Chondrocyte (in vitro differentiated cells): ENCODE measurements at places on chromosomes 3 and 15. TPM values are rescaled to one million over a fixed set of nuclear protein-coding genes. Genes with fewer than 3 reads are reported as not detected.

The ANXA2 gene
- total RNA-seq = 2,649 to 2,819 TPM (median 2,779 TPM) in 3 replicates

The PLAAT1 gene
- 0.80 to 2.4 TPM (median 1.6 TPM) in 3 replicates for total RNA-seq

DNA sequence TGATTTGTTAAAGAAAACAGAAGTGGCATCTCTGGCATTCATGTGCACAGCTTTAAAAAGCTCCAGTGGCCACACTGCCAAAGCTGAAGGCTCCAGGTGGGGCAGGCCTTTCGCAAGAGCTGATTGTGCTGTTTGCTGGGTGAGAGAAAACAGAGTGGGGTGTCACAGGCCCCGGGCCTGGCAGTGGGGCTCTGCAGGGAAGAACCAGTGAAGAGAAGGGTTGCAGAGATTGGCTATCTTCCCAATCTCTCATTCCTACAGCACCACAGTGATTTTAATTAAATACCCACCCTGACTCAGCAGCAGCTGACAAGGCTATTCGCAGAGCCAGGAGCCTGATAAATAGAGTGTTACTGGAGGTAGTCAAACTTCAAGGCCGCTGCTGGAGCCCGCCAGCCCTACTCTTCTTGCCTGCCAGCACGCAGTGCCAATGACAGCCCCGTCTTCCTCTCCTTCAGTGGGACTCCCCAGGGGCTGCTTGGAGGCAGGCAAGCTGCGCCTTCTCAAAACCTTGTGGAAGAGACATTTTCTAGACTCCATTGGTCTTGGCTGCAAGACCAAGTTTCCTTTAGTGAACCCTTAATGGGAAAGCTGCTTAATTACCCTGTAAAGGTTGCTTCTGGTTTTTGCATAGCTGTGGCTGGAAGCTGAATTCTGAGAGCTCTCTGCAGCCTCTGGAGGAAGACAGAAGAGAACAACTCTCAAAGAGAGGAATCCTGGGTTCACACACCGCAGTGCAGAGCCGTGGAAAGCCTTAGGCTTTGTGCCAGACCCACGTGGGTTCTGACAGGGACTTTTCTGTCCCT lies 225.8 kb upstream of the SLCO3A1 start:
- no peak for DNase-seq

The RBPMS2 gene
- total RNA-seq = 1.8 to 6.0 TPM (median 4.7 TPM) in 3 replicates

DNA sequence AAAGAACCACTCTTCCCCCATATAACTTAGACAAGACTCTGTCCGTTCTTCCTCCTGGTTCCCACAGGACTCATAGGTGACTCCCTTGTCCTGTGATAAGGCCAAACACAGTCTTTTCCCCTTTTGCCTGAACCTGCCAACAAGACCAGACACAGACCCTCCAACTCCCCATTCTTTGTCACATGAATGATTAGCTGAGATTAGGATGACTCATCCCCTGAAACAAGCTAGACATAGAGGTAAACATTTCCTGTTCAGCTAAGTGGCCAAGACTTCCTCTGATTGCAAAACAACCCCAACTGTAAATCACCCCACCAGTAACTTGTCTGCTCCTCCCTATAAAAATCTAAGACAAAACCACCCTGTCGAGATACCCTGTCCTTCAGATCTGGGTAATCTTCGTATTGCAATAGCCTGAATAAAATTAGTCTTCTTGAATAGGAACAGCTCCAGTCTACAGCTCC lies 11.4 kb upstream of the HTR3E start:
- DNase-seq = no peak

The MUC20 gene
- total RNA-seq = 2.2 to 8.4 TPM (median 3.0 TPM) in 3 replicates

DNA sequence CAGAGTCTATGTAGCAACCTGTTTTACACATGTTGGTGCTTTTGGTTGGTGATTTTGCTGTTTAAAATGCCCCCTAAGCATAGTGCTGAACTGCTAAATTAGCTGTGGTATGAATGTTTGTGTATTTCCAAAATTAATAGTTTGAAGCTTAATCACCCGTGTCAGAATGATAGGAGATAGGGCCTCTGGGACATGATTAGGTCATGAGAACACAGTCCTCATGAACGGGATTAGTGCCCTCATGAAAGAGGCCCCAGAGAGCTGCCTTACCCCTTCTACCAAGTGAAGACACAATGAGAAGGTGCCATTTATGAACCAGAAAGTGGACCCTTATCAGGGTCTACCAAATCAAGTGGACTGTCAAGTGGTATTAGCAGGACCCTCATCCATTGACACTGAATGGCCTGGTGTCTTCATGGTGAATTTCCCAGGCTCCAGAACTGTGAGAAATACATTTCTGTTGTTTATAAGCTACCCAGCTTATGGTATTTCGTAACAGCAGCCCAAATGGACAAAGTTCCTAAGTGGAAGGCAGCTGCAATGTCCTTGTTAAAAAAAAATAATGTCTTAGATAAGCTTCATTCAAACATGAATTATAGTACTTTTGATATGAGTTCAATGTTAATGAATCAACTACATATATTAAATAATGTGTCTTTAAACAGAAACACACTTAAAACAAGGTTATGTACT lies 37.7 kb upstream of the FRMD4B start:
- DNase-seq = no peak

The LXN gene
- total RNA-seq = 3.3 to 6.3 TPM (median 3.4 TPM) in 3 replicates

DNA sequence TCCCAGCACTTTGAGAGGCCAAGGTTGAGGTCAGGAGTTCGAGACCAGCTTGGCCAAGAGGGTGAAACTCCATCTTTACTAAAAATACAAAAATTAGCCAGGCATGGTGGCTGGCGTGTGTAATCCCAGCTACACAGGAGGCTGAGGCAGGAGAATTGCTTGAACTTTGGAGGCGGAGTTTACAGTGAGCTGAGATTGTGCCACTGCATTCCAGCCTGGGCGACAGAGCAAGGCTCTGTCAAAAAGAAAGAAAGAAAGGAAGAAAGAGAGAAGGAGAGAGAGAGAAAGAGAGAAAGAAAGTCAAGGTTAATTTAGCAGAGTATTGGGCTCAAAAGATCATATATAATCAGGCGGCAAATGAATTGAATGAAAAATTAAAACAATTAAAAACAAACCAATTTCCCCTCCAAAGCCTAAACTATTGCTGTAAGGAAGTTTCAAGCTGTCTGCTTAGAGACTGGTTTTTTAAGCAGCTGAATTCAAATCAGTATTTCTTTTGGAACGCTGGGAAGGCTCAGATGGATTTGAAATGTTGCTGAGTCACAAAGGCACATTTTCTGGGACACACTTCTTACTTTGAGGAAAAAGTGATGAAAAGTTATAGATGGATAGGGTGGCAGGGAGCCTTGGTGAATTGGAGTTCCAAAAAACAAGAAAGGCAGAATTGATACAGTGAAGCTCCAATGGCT lies 81.3 kb upstream of the BHLHE40 start:
- no peak for DNase-seq

GRCh38 chr3:188209740-188210139 lies 55.8 kb downstream of the LPP start:
- DNase-seq = no peak

GRCh38 chr3:132404276-132404675 lies 13.0 kb upstream of the DNAJC13 start:
- no peak for DNase-seq

- DNase-seq = no peak
These were observed 68.7 kb downstream of the LRTM1 start for GRCh38 chr3:54859184-54859583.

The NOX5 gene
- total RNA-seq = not detected in 3 replicates

The CAND2 gene
- total RNA-seq = 11.3 to 15.7 TPM (median 12.0 TPM) in 3 replicates

DNA sequence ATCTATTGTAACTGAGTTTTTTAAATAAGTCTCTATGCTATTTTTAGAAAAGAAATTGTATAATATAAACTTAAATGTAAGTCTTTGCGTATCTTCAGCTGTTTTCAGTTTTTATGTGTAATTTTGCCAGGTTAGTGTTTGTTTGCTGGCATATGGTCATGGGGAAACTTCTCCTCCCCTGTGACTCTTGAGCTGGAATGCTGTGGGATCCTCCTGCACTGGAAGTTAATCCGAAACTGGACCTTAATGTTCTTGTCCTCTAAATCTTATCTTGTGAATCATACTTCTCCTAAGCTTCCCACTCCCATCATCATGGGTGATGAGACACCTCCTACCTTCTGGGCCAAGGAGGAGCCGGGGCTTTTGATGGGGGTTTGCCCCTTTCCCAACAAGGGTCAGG lies 52.4 kb upstream of the CHST2 start:
- no peak for DNase-seq

The CMTM6 gene
- total RNA-seq = 51.8 to 59.0 TPM (median 54.0 TPM) in 3 replicates

The HIGD2B gene
- total RNA-seq = not detected in 3 replicates

The SELENOT gene
- total RNA-seq = 70.5 to 83.8 TPM (median 79.1 TPM) in 3 replicates

DNA sequence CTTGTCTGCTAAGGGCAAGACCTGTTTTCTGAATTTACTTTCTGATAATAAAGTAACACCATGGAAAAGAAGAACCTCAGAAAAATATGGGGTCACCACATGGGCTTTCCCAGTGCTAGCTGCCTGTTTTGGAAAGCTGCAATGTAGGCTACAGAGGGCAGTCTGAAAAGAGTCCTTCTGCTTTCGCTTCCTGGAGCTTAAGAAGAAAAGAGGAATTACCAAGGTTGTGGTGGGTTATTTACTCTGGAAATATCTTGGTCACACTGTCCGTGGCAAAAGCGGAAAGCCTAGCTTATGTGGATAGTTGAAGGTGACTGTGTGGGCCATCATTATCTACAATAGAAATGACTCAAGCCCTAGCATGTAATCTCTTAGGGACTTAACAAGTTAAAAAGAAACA lies 31.7 kb upstream of the IP6K2 start:
- no peak for DNase-seq

GRCh38 chr3:120622870-120623726 lies 27.0 kb downstream of the NDUFB4 start:
- no peak for DNase-seq

GRCh38 chr3:187104933-187105332 lies 34.4 kb downstream of the RPL39L start:
- no peak for DNase-seq

The FES gene
- total RNA-seq = 2.4 to 2.7 TPM (median 2.4 TPM) in 3 replicates

- DNase-seq = no peak
These were observed 134.0 kb downstream of the FHIT start for GRCh38 chr3:61117045-61117898.

GRCh38 chr15:67091980-67092677 lies 26.7 kb downstream of the SMAD3 start:
- no peak for DNase-seq

DNA sequence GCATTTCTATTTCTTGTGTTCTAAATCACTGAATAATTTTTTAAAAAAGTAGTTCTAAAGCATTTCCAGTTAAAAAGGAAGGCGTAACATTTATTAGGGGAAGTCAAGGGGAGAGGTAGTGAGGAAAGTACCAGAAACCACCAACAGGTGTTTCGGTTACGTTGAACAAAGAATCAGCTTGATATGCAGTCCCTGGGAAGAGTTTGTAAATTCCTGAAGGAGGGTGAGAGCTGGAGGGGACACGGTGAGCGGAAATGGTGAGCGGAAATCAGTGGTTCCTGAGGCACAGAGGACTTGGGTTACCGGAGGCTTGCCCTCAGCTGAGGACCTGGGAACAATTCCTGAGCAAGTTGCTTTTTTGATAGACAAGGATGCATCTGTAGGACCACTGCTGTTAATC lies 17.8 kb downstream of the MAP2K1 start:
- no peak for DNase-seq

The AGBL1 gene
- not detected in 3 replicates for total RNA-seq

GRCh38 chr15:78507831-78508160 lies 419 bp downstream of the HYKK start:
- DNase-seq = no peak

DNA sequence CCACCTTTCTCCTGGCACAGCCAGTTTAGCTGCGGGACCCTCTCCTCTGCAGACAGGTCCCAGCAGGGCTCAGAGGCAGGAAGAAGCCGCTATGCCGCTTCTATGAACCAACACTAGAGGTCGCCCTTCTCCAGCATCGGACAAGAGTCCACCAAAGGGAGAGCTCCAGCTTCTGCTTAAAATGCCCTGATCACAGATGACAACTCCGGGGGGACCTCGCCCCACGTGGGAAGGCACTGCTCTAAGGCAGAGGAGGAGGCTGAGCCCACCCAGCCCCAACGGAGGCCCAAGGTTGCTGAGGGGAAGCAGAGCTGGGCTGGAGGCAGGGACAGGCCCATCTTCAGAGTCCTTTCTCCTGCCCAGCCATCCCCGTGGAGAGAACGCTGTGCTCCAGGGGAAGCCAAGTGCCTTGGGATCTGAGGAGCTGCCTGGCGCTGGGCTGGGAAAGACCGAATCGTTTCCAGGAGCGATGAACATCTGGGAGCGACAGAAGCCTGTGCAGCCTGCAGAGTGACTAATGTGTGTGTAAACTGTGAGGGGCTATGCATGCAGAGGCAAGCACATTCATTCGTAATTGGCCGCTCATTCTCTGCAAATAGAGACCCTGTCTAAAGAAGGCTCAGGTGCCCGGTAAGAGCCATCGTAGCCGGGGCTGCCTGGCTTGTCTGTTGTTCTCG lies 43.5 kb upstream of the BDH1 start:
- DNase-seq = no peak

- no peak for DNase-seq
These were observed 35.7 kb downstream of the ATG7 start for GRCh38 chr3:11307830-11308432.

The ITPKA gene
- 0.32 to 0.36 TPM in 2 of 3 replicates, not detected in the other for total RNA-seq

DNA sequence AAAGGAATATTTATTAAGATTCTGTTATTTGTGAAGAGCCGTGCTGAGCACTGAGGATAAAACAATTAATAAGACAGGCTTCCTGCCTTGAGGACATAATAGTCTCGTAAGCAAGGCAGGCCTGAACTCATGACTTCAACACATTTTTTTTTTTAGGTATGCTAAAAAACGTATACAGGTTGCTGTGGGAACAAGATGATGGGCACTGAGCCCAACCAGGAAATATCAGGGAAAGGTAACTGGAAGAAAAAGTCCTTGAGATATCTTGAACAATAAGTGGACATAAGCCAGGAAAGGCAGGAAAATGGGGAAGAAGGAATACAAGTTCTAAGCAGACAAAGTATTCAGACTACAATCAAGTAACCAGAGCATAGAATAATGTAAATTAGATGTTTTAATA lies 26.1 kb downstream of the CERS3 start:
- no peak for DNase-seq

- DNase-seq = no peak
These were observed 34.7 kb downstream of the RBP2 start for GRCh38 chr3:139441656-139442055.

DNA sequence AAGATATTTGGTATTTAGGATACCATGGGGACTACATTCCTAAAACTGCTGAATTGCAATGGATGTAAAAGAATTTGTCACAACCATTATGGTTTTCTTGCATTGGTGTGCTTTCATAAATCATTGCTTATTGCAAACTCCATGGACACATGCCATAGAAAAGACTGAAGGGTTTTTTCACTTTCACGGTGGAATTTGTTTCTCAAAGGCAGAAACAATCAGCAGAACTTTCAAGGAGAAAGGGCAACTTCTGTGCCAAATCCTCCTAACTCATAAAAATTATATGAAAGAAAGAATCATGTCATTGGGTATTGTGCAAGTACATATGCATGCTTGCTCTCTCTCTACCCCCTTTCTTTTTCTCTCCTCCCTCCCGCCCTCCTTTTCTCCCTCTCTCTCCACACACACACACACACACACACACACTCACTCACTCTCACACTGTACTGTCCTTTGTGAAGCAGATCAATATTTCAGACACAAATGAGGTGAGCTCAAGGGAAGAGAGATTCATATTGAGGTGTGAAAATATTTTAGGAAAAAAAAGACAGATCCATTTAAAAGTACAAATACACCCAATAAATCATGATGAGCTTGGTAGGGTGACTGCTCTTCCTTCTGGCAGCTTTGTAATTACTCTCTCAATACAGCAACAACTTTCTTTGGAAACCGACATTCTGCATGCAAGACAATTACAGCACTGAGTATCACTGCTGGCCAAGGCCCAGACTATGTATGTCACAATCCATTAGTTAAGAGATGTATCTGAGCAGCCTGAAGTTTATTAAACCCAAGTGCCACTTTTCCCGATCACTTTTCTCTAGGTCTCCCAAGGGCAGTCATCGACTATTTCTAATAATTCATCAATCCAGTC lies 492.6 kb downstream of the TUSC7 start:
- no peak for DNase-seq
